ENCODE measurements at places on chromosomes 6 and 20.

DNA sequence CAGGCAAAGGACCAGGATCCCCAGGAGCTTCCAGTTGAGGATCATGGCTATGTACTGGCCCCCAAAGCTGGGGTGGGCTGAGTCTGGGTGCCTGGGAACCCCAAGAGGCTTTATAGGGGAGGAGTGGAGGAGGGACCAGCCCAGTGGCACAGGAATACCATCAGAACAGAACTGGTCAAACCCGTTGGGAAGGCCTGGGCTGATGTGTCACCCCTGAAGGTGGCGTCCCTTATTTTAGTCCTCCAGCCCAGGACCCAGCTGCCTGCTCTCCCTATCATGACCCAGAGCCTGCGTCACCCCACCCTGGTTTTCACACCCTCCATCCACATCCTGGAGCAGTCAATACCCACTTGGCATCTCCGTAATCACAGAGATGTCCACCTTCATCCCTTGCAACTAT is at the start of gene PSORS1C2:
Gene PSORS1C2 (minus strand): TSS at position 85 of the 400 bp plus-strand sequence. CDS start 40 bp downstream, at position 45.
- no peak for DNase-seq

GRCh38 chr20:43976547-43976946 is 61.9 kb downstream of the TOX2 start:
- no peak for DNase-seq

GRCh38 chr20:42701948-42702347 is 487.8 kb downstream of the PTPRT start:
- no peak for DNase-seq

GRCh38 chr6:55474382-55474781 is 104.6 kb downstream of the HMGCLL1 start:
- DNase-seq: no peak

DNA sequence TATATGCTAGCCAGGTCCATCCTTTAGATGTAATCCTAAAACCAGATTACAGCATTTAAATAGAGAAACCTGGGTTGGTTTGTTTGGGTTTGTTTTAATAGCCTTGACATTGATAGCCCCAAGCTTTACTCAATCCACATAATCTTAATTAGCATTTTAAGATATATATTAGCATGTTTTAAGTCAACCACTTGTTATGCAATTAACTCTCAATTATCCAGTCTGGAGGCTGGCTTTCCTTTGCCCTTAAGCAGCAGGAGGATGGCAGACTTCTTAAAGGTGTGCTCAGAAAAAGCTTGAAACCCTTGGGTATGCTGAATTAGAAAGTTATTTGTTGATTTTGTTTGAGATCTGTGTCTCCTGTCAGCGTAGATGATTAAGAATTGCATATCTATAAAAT is 46.3 kb upstream of the SMIM28 start:
- DNase-seq: no peak
